ENCODE measurements at places on chromosomes 16 and 17. TPM values are rescaled to one million over a fixed set of nuclear protein-coding genes. Genes with fewer than 3 reads are reported as not detected.
A peak's percentile ranks its signal among the peaks of the same experiment; 100 is the strongest.

DNA sequence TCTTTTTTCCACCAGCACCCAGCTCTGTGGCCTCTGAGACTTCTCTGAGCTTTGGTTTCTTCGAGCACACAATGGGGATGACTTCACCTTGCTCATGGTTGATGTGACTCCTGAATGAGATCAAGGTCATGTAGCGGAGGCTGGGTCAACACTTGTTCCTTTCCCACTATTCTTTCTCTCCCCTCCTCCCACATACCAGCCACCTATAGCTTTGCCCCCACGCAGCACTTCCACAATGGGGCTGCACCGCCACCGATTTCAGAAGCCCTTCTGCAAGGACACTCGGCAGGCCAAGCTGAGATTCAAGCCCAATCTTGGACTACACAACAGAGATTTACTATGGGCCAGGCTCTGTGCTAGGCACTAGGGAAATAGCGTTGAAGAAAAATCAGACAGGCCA is 14.4 kb downstream of the TRIM25 start:
- no peak for DNase-seq

- no peak for DNase-seq
Measured at GRCh38 chr17:4427505-4427904, 6.2 kb upstream of the SPNS3 start.

The RND2 gene
- 1.2 TPM for total RNA-seq

GRCh38 chr17:78411241-78411857 is 32.9 kb downstream of the PGS1 start:
- peak; percentile 84 for DNase-seq

The CCDC200 gene
- not detected for total RNA-seq

The HIC1 gene
- 1.8 TPM for total RNA-seq

The CTRB2 gene
- total RNA-seq, result not detected

- peak; percentile 81 for DNase-seq
Measured at GRCh38 chr16:67236563-67237395, 9.8 kb downstream of the TMEM208 start.

The HAS3 gene
- total RNA-seq, result 8.3 TPM
